ENCODE measurements at places on chromosomes 2 and 18. TPM values are rescaled to one million over a fixed set of nuclear protein-coding genes. Genes with fewer than 3 reads are reported as not detected.
A peak's percentile ranks its signal among the peaks of the same experiment; 100 is the strongest.

DNA sequence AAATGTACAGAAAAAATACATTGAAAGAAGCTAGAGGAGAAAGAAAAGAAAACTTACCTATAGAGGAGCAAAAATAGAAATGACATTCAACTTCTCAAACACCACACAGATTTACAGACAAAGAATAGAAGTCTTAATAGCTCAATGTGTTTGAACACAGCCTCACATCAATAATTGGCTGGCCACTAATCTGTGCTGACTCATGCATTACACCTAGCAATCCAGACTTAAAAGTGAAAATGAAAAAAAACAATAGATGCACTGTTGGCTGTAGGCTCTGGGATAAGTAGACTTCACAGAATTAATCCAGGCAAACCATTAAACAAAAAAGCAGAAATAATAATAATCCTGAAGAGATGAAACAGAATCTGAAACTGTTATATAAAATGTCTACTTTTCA, 961.3 kb upstream of the CELF4 start:
- DNase-seq = no peak

DNA sequence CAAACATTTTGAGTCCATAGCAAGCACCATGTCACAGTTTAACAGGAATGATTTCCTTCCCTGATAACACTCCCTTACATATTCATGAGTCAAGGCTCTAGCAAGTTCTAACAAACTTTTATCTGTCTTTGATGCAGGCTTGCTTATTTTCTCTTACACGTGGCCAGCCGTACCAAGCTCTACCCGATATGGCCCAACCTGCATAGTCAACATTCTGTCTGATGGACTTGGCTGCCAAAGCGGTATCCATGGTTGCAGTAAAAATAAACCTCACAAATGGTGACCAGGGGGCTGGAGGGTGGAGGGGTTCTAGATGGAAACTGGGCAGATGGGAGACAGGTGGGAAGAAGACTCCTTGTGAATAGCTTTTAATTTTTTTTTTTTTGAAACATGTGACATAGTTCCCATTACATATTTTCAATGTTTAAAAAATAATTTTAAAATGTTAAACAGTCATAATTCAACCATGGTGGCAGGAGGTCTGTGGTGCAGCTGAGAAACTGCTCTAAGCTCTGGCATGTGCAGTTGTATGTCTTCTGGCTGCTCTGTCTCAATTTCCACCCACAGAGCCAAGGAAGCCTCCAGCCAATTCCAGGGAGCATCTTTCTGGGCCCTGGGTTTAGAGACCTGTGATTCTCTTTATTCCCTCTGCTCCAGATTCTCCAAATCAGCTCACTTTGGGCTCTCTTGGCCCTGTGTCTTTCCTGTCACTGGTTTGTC, 20.7 kb upstream of the CXCR1 start:
- no peak for DNase-seq

The NCL gene
- total RNA-seq = 156 TPM

The LIMS3 gene
- 1.1 TPM for total RNA-seq

- no peak for DNase-seq
Observed at GRCh38 chr2:143948710-143949109, 571.2 kb downstream of the ZEB2 start.

The PXDN gene
- total RNA-seq = 18.2 TPM

- peak; percentile 45 for DNase-seq
Observed at GRCh38 chr2:62854600-62855514, 149.3 kb downstream of the EHBP1 start.

The TTN gene
- 104 TPM for total RNA-seq

The QPCT gene
- total RNA-seq = not detected

The INPP5D gene
- total RNA-seq = 11.6 TPM

GRCh38 chr18:78853341-78853740, 126.3 kb upstream of the SALL3 start:
- no peak for DNase-seq

- no peak for DNase-seq
Observed at GRCh38 chr2:196176142-196176738, 4.9 kb upstream of the STK17B start.

The DNAH6 gene
- 4.2 TPM for total RNA-seq

- DNase-seq = no peak
Observed at GRCh38 chr2:71474744-71475397, 21.5 kb downstream of the DYSF start.

GRCh38 chr2:207148020-207148419, 17.7 kb downstream of the KLF7 start:
- DNase-seq = no peak

GRCh38 chr2:241344925-241345651, 11.0 kb upstream of the FARP2 start:
- DNase-seq = no peak

The C2orf78 gene
- not detected for total RNA-seq

GRCh38 chr2:6754419-6754818, 111.3 kb downstream of the CMPK2 start:
- no peak for DNase-seq

The MYO5B gene
- total RNA-seq = 105 TPM

GRCh38 chr2:17605696-17606095, 65.2 kb downstream of the VSNL1 start:
- DNase-seq = no peak

- no peak for DNase-seq
Observed at GRCh38 chr2:201383136-201383535, 26.0 kb upstream of the FLACC1 start.

Data from Peyer's patch (tissue), 4 donors.